ENCODE measurements at places on chromosomes 13 and 19. TPM values are rescaled to one million over a fixed set of nuclear protein-coding genes. Genes with fewer than 3 reads are reported as not detected.

The ANGPTL8 gene
- not detected for total RNA-seq

- DNase-seq = peak; percentile 37
These were observed 14.6 kb downstream of the JOSD2 start for GRCh38 chr19:50496189-50497021.

The OLFM2 gene
- total RNA-seq = 5.3 TPM

The ZNF561 gene
- 28.2 TPM for total RNA-seq

- DNase-seq = peak; percentile 90
These were observed 67.4 kb downstream of the KCNRG start for GRCh38 chr13:50082426-50083281.

The PSG2 gene
- not detected for total RNA-seq

DNA sequence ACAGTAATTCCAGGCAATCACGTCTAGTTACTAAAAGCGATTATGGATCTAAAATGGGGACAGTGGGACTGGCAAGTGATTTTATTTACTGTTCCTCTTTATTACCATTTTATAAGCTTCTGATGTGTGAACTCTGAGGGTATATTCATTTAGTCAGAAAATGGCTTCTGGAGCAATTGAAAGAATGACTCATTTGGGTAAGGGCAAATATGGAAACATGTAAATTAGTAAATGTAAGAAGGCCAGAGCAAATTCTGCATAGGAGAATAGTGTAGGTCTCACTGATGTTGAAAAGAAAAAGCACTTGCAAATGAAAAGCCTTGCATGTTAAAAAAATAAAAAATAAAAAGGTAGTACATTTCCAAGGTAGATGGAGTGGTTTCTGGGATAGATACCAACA is 262.2 kb downstream of the KLF5 start:
- no peak for DNase-seq

- peak; percentile 51 for DNase-seq
These were observed 250 bp downstream of the SPRY2 start for GRCh38 chr13:80340651-80341100.

- DNase-seq = no peak
These were observed 97.9 kb downstream of the UGGT2 start for GRCh38 chr13:95955255-95955654.

The CPB2 gene
- total RNA-seq = not detected

DNA sequence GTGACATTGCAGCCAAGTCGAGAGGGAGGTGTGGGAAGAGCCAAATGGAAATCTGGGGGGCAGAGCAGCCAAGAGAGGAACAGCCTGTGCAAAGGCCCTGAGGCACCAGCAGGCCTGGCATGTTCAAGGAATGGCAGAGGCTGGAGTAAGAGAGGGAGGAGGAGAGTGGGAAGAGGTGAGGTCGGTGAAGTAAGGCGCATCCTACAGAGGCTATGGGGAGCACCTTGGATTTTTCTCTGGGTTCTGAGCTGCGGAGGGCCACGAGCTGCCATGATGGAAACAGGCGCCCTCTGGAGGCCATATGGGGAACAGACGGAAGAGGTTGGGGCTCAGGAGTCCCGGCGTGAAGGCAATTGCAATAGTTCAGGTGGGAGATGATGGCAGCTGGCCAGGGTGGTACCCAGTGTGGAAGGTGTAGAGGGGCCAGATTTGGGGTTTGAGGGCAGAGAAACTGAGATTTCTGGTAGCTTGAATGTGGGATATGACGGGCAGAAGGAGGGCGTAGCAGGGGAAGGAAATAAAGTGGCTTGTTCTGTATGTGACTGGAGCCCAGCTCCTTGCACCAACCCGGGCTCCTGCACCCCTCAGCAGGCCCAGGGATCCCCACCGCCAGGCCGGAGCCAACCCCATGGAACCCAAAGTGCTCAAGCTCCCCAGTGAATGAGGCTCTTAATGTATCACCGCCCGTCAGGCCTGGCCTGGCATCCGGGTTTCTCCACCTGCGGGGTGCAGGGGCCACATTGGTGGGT is 20.5 kb upstream of the STRN4 start:
- DNase-seq = peak; percentile 56

DNA sequence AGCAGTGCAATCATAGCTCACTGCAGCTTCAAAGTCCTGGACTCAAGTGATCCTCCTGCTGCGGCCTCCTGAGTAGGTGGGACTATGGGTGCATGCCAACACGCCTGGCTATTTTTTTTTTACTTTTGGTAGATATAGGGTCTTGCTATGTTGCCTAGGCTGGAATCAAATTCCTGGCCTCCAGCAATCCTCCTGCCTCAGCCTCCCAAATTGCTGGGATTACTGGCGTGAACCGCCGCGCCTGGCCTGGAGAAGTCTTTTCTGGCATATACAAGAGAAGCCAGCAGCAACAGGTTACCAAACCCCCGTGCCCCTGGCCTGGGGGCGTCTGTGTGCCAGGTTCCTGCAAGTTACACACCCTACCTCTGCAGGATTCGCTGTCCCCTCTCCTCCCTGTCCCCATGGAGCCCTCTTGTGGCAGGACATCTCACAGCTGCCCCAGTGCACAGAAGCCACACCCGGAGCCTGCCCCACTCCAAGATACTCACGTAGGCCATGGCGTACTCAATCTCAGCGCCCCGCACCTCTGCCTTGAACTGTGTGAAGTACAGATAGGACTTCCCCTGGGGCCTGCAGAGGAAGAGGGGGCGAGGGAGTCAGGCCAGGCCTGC is 9.9 kb downstream of the MYDGF start:
- DNase-seq = no peak

The TNFRSF19 gene
- total RNA-seq = 1.7 TPM

GRCh38 chr13:109883181-109884180 is 97.1 kb upstream of the IRS2 start:
- peak; percentile 49 for DNase-seq

- peak; percentile 32 for DNase-seq
These were observed 13.3 kb downstream of the VSTM2B start for GRCh38 chr19:29539131-29539530.

DNA sequence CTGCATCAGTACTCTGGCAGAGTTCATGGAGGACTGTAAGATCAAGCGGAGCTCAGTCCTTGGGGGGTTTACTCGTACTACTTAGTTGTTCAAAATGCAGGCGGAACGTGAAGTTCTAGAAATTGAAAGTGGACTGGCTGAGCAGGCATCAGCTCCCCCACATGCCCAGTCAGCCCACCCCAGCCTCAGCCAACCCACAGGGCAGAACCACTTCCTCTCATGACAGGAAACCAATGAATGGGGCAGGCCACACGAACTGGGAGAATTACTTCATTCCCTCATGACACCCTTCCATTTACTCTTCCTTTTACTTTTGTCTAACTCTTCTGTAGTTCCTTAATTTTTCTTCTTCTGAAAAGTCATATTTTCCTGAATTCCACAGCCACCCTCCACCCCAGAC is 71.9 kb downstream of the FLT1 start:
- peak; percentile 76 for DNase-seq

DNA sequence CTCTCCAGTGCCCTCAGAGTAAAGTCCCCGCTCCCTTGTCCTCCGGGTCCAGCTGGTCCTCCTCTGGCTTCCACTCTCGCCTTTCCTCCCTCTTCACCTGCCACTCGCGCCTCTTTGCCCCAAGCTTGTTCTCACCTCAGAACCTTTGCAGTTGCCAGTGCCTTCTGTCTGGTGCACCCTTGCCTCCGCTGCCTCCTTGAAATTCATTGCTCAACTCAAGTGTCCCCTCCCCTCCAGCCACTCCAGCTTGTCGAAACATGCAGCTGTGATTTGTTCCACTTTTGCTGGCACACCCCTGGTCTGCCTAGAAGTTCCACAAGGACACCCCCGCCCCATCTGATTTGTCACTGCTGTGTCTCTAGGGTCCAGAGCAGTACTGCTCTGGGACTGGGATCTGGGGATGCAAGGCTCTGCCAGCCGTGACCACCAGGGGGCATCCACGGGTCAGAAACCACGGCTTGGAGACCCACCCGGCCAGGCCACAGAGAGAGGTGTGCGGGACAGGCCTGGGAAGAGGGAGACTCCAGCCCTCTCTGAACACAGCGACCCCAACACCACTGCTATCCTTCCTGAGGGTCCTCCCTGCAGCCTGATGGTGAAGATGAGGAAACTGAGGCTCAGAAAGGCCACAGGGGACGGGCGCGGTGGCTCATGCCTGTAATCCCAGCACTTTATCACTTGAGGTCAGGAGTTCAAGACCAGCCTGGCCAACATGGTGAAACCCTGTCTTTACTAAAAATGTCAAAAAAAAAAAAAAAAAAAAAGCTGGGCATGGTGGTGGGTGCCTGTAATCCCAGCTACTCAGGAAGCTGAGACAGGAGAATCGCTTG is 49.9 kb downstream of the AP1M1 start:
- DNase-seq = peak; percentile 89
